Tracheal epithelial cell (primary cell): ENCODE measurements at places on chromosomes 2 and 18. TPM values are rescaled to one million over a fixed set of nuclear protein-coding genes. Genes with fewer than 3 reads are reported as not detected.

PFN4 gene
- total RNA-seq, result 0.21 and 0.48 TPM in 2 replicates

ACTG2 gene
- total RNA-seq, result not detected in 2 replicates

MSH2 gene
- 10.7 and 13.0 TPM in 2 replicates for total RNA-seq

CAPN13 gene
- total RNA-seq, result 0.24 TPM in 1 of 2 replicates, not detected in the other

ADAM23 gene
- 0.24 TPM in 1 of 2 replicates, not detected in the other for total RNA-seq

GYPC gene
- total RNA-seq, result 0.64 and 7.7 TPM in 2 replicates

NAT8 gene
- total RNA-seq, result not detected in 2 replicates

POMC gene
- total RNA-seq, result 0.72 TPM in 1 of 2 replicates, not detected in the other

SP9 gene
- not detected in 2 replicates for total RNA-seq

ZNF804A gene
- total RNA-seq, result not detected in 2 replicates

SP140 gene
- 0.48 TPM in 1 of 2 replicates, not detected in the other for total RNA-seq

NEURL3 gene
- total RNA-seq, result 6.3 TPM in 1 of 2 replicates, not detected in the other
